GF-D8 (cell line): ENCODE measurements at places on chromosomes 1 and 21.

GRCh38 chr21:46625759-46626158, 9.7 kb upstream of the PRMT2 start:
- DNase-seq: no peak

DNA sequence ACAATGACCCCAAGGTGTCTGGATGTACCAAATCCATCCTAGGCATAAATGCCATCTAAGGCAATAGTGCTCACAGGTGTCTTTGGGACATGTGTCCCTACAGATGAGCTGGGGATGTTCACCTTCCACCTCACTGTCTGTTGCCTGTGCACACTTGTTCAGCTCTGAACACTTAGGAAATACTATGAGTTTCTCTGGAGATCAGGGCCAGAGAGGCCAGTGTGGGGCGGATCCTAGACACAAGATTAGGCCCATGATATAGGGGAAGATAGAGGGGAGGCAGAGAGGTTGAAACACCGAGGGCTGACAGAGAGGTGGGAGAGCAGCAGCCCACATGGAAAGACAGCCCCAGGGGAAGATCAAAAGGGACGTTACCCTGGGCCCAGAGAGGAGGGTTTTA, 25.6 kb downstream of the C1orf116 start:
- DNase-seq: no peak

GRCh38 chr1:3003039-3003940, 18.0 kb upstream of the ACTRT2 start:
- DNase-seq: no peak

- no peak for DNase-seq
These were observed 31.2 kb upstream of the COL6A2 start for GRCh38 chr21:46066591-46067331.

- no peak for DNase-seq
These were observed 111.6 kb downstream of the CYYR1 start for GRCh38 chr21:26461500-26461899.

- no peak for DNase-seq
These were observed 6.5 kb downstream of the WNT3A start for GRCh38 chr1:228013131-228013934.

DNA sequence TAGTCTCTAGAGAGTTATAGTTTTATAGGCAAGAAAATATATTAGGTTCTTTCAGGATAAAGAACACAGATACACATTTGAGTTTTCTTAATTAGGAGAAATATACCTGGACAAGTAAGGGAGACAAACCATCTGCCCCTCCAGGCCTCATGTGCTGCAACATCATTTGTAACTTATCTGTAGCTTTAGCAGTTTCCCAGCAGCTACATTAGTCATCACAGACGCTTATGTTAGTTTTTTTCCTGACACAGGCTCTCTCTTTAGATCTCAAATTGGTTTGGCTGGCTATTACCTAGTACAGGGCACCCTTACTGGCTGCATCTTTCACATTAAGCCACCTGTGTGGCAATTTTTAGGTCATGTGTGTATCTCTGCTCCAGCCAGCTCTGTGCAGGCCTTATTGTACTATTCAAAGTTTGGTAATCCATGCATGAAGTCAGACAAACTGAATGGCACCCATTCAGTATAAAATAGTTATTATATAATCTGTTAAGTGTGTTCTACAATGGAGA, 25.9 kb downstream of the GNPAT start:
- no peak for DNase-seq

DNA sequence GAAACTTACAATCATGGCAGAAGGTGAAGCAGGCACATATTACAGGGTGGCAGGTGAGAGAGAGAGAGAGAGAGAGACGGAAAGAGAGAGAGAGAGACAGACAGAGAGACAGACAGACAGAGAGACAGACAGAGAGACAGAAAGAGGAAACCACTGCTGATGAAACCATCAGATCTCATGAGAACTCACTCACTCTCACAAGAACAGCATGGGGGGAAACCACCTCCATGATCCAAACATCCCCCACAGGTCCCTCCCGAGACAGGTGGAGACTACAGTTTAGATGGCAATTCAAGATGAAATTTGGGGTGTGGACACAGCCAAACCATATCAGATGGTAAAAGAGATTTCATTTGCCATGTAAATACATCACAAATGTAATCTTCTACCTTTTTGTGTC, 708.1 kb downstream of the MRPL39 start:
- DNase-seq: no peak

DNA sequence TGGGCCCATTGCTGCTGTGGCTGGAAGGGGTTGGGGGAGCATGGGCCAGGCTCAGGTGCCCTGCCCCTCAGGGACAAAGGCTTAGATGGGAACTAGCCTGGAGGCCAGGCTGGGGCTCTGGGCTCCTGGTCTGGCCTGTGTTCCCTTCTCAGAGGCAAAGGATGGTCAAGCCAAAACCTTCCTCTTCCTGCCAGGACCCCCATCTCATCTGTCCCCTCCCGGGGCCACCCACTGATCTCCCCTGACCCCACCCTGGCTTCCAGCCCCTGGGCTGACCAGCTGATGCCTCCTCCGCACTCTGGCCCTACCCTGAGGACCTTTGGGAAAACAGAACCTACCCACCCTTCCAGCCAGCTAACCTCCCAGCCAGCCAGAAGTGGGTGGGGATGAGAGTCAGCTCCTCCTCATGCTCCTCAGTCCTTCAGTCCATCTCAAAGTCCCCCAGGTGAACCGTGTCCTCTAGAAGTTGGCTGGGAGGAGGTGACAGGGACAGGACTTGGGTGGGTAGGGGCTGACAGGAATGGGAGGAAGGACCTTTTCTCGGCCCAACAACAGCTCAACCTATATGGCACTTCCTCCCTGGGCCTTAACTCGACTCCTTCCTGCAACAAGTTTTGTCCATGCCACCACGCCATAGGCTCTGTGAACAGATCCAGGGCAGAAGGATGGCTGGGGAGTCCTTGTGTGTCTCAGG, 7.5 kb downstream of the PEAR1 start:
- DNase-seq: no peak

DNA sequence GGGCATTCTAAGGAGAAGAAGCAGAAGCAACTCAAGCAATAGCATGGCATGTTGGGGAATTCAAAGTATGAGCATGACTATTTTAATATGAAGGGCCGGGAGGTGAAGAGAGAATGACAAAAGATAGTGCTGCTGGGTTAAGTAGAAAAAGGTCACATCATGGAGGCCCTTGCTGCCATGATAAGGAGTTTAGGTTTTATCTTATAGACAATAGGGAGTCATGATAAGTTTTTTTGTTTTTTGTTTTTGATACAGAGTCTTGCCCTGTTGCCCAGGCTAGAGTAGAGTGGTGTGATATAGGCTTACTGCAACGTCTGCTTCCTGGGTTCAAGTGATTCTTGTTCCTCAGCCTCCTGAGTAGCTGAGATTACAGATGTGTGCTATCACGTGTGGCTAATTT, 3.1 kb downstream of the BNIPL start:
- no peak for DNase-seq

DNA sequence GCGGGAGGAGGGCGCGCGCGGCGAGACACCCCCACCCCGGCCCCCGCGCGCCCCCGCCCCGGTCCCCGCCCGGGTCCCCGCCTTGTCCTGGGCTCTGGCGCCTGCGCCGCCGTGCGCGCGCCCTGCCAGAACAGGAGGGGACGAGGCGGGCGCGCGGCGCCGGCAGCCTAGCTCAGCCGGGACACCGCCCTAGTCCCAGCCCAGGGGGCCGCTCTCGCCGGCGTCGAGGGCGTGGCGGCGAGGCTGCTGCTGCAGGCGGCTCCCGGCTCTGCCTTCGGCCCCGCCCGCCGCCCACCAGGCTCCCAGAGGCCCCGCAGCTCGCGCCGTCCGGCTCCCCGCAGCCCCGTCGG, at the start of gene RCAN3:
Gene RCAN3, plus strand, starts transcription at position 128 of the 350 bp plus-strand sequence. CDS start 11,537 bp downstream, outside the sequence.
- peak; percentile 6 for DNase-seq

DNA sequence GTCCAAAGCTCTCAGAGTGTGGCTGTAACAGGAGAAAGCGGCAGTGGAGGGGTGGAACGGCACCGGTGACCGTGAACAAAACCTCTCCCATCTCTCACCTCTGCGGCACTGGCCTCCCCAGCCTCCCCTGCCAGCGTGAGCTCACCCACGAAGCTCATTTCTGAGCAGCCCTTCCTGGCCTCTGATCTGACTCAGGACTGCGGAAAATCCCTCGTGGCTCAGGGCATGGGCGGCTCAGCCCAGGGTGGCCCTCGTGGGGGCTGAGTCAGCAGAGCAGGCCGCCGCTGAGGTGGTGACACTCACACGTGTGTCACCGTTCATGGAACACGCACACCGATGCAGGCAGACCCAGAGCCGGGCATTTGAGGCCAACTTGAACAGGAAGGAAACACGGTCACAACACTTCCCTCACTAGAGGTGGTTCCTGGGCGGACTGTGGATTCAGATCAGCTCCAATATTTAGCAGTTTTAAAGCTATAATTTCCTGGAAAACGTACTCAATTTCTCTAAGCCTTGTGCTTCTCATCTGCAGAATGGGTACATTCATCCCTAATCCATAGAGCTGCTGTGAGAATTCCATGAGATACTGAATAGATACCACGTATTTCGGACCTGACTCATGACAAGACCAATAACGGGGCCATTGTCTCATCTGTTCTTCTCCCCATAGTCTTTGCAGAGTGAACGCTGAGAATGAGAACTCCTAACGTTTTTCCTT, 115.0 kb upstream of the TMPRSS2 start:
- no peak for DNase-seq

DNA sequence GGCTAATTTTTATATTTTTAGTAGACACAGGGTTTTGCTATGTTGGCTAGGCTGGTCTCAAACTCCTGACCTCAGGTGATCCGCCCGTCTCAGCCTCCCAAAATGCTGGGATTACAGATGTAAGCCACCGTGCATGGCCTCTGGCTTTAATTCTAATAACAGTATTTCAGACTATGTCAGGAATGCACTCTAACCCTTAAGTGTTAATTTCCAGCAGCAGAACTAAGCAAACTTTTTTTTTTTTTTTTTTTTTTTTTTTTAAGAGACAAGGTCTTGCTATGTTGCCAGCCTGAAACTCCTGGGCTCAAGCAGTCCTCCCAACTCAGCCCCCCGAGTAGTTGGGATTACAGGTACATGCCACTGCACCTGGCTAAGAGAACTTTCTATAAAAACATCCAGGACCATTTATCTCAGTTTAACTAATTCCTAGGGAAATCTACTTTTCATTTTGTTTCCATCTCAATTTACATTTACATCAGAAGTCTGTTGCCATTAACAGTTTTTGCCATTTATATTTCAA, 6.5 kb downstream of the DCAF8 start:
- DNase-seq: no peak

DNA sequence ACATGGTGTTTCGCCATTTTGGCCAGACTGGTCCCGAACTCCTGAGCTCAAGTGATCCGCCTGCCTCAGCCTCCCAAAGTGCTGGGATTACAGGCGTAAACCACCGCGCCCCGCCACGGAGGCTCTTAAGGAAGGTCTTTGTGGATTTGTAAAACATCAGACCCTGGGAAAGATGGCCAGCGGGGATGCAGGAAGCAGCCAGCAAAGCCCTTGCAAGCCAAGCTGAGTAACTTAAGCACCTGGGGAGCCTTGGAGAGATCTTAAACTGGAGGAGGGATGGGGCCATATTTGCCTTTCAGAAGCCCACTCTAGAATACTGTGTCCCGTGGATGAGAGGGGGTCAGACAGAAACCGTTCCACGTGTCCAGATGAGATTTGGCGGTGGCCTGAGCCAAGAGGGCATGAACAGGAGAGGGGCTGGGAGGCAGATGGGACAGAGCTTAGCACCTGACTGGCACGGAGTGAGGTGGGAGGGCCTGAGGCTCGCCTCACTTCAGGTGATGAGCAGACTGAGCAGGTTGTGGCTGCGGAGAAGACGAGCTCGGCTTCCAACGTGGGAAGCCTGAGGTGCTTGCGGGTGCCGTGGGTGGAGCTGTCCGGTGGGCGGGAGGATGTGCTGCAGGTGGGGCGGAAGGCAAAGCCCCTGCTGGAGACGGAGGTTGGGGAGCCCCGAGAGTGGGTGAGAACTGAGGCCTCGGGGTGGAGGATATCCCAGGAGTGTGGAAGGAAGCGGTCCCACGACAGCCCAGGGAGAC, 11.7 kb downstream of the C1orf216 start:
- no peak for DNase-seq

- DNase-seq: no peak
These were observed 157.6 kb upstream of the CAMK1G start for GRCh38 chr1:209425959-209426358.

DNA sequence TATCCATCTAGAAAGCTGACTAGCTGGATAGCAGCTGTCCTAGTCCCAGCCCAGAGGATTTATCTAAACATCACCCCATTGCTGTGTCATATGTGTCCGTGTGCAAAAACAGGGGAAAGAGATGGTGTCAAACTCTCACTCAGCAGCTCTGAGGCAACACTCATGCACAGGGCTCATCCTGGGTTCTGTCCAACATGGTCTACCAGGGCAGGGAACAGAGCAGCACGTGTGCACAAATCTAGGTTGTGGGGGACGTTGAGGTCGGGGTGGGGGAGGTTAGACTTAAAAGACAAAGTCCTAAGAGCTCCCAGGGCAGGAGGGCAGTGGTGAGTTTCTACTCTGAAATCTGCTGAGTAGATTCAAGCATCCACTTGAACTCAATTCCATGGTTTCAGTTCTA, 16.2 kb downstream of the PI4KB start:
- no peak for DNase-seq

- no peak for DNase-seq
These were observed 762.5 kb upstream of the TPTE start for GRCh38 chr21:9758888-9759287.

GRCh38 chr1:169109561-169110134, 3.2 kb downstream of the ATP1B1 start:
- DNase-seq: peak; percentile 2

- no peak for DNase-seq
These were observed 17.4 kb upstream of the SLC30A10 start for GRCh38 chr1:219945795-219946194.

GRCh38 chr1:165857046-165857801, 29.8 kb downstream of the UCK2 start:
- DNase-seq: no peak

- DNase-seq: no peak
These were observed 1.1 kb downstream of the CELA2A start for GRCh38 chr1:15457585-15457984.

DNA sequence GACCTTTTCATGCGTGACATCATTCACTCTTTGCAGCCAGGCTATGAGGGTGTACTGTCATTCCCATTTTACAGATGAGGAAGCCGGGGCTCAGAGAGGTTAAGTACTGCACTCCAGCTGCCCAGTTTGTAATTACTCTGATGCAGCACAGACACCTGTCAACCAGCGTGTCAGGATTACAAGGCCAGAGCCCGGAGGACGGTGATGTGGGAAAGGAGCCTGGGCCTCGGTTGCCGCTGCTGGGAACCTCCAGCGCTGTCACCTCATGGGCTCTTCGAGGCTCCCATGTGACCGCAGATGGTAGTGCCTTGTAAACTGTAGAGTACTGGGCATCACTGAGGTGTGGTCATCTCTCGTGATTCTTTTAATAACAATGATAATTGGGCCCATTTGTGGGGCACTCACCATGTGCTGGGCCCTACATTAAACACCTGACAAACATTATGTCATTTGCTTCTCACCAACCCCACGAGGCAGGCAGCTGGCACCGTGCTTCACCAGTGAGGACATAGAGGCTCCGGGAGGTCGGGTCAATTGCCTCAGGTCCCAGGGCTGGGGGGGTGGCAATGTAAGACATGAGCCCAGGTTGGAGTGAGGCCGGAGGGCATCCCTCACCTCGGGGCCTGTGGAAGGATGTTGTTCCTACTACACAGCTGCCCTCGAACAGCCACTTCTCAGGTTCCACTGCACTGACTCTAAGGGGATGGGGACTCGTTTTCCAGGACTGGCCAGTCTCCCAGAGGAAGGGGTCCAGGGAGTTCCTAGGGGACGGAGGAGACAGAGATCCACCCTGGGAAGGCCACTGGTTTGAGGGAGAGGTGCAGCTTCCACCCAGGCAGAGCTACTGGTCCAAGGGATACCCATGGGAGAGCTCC, 42.8 kb upstream of the PADI1 start:
- no peak for DNase-seq

GRCh38 chr1:40651138-40651857, 14.2 kb downstream of the RIMS3 start:
- DNase-seq: no peak
